ENCODE measurements at places on chromosomes 6 and 20.

- DNase-seq, result no peak
Measured at GRCh38 chr20:62190639-62191411, 8.0 kb downstream of the MTG2 start.

GRCh38 chr6:156865019-156865629 is 87.9 kb downstream of the ARID1B start:
- DNase-seq, result no peak

- no peak for DNase-seq
Measured at GRCh38 chr20:703426-703825, 27.8 kb upstream of the SCRT2 start.

DNA sequence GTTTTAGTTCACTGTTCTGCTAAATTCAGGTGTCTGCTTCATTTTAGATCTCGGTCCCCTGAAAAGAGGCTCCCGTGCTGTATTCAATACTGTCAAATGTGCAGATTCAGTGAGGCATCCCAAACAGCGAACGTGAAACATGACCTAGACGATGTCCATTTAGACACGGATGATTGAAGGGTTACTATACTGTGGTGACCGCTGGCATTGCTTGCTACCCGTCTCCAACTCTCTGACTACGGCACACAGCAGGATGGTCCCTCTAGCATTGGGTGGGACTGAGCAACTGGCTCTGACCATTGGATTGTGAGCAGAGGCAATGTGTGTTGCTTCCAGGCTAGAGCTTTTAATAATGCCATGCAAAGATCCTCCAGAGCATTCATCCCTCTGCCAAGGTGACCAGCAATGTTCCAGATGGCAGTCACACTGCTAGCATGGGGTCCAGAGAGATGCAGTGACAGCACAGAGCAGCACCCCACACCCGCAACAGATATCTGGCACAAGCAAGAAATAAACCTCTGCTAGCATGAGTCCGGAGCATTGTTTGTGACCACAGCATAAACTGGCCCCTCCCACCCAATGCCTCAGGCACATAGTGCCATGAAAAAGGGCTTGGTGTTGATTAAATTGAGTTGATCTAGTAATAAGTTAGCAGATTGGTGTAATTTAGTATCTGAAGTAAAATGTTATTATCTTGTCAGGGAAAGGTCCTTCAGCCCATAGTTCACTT is 9.0 kb downstream of the METTL24 start:
- no peak for DNase-seq

- DNase-seq, result no peak
Measured at GRCh38 chr6:79670789-79671188, 39.7 kb downstream of the SH3BGRL2 start.

GRCh38 chr20:31719644-31720485 is 2.8 kb downstream of the BCL2L1 start:
- no peak for DNase-seq

Measured in activated T-cell treated with anti-CD3 and anti-CD28 coated beads for 48 hours (primary cell).